ENCODE measurements at places on chromosomes 13 and 19.
A peak's percentile ranks its signal among the peaks of the same experiment; 100 is the strongest.

- peak overlapping the region; percentile 57 for H3K4me3 ChIP-seq
- H3K27ac ChIP-seq = peak overlapping the region; percentile 81
- no peaks in the 10 kb centered on the region for H3K27me3 ChIP-seq
- DNase-seq = no peak
Measured at GRCh38 chr13:51221674-51222036, 543 bp upstream of the FAM124A start.

- no peak overlapping the region for H3K27ac ChIP-seq
- no peaks in the 10 kb centered on the region for H3K27me3 ChIP-seq
- H3K4me3 ChIP-seq = no peak overlapping the region
- DNase-seq = no peak
- no peaks in the 10 kb centered on the region for H3K36me3 ChIP-seq
- H3K4me1 ChIP-seq = peaks cover 10% of the 10 kb centered on the region
Measured at GRCh38 chr13:50644081-50644871, 199.2 kb downstream of the DLEU7 start.

- H3K4me3 ChIP-seq = no peak overlapping the region
- no peaks in the 10 kb centered on the region for H3K4me1 ChIP-seq
- DNase-seq = no peak
- no peaks in the 10 kb centered on the region for H3K36me3 ChIP-seq
Measured at GRCh38 chr13:47661076-47661475, 340.0 kb downstream of the SUCLA2 start.

GRCh38 chr13:90773681-90774080 is 573.8 kb upstream of the MIR17HG start:
- H3K4me1 ChIP-seq = no peaks in the 10 kb centered on the region
- H3K27me3 ChIP-seq = no peaks in the 10 kb centered on the region
- no peak overlapping the region for H3K27ac ChIP-seq
- no peak for DNase-seq

DNA sequence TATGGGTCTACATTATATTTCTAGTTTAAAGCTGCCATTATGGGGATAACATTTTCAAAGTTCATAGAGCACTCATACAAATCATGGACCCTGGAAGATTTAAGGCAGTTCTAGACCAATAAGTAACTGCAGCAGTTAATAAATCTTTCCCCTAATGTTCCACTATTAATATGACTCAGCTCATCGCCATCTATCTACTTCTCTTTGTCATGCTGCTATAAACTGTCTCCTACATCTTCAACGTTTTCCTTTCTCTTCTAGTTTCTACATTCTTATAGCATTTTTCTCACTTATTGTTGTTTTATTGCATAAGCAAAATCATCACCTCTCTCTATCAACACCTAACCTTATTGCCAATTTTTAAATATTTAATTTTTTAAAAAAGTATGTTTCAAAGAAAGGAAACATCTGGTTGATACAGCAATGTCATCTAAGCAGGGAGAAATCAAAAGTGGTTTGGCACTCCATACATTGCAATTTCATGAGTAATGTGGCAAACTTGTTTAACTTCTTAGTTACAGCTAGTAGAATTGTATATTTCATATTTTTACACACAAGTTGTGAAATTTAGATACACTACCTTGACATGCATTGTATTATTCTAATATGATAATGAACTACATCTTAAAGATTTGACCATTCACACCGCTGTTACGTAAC is 1500.4 kb upstream of the MIR17HG start:
- H3K4me3 ChIP-seq = no peak overlapping the region
- H3K27me3 ChIP-seq = no peaks in the 10 kb centered on the region
- no peak overlapping the region for H3K27ac ChIP-seq
- no peaks in the 10 kb centered on the region for H3K4me1 ChIP-seq

- DNase-seq = no peak
- H3K27me3 ChIP-seq = no peaks in the 10 kb centered on the region
- peak overlapping the region; percentile 61 for H3K4me3 ChIP-seq
- H3K4me1 ChIP-seq = peaks cover 49% of the 10 kb centered on the region
Measured at GRCh38 chr13:21673539-21673788, 2.6 kb downstream of the FGF9 start.

DNA sequence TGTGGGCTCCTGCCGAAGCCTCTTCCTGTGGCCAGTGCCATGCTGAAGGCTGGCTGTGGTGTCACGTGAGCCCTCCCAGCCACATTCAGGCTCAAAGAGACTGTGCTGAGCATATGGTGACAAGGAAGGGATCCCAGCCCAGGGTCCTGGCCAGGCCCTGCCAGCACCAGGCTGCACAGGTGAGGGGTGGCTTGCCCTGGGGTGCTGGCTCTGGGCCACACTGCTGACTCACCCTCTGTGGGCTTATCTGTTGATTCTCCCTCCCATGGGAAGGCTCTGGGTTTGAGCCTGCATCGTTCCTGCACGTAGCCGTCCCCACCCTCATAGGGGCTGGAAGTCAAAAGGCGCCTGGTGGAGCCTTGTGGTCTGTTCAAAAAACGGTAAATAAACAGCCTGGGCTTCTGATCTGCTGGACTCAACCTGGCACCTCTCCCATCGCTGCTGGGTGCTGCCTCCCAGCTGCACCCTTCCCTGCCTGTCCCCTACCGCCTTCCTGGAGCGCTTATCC is 31.1 kb downstream of the DNM2 start:
- H3K27ac ChIP-seq = peak overlapping the region; percentile 67
- no peaks in the 10 kb centered on the region for H3K27me3 ChIP-seq
- DNase-seq = no peak
- no peaks in the 10 kb centered on the region for H3K36me3 ChIP-seq

DNA sequence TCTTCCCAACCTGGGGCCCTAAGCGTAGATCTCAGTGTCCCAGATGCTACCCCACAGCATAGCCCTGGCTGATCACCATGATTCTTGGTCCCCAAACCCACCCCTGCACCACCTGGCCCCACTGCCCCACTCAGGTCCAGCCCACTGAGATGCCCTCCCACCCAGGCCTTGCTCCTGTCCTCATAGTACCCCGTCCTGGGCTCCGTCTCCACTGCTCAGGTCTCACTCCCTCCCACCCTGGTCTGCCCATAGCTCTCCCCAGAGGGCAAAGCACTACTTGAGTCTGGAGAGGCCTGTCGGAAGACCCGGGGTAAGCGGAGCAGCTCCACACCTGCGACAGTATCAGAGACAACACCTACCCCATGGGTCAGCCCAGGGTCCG is 35.8 kb upstream of the ISYNA1 start:
- peaks cover 78% of the 10 kb centered on the region for H3K4me1 ChIP-seq
- no peak for DNase-seq
- H3K27ac ChIP-seq = peak overlapping the region; percentile 54
- no peak overlapping the region for H3K4me3 ChIP-seq
- no peaks in the 10 kb centered on the region for H3K27me3 ChIP-seq

- peak overlapping the region; percentile 72 for H3K4me3 ChIP-seq
- H3K27me3 ChIP-seq = no peaks in the 10 kb centered on the region
- peak overlapping the region; percentile 99 for H3K27ac ChIP-seq
- peaks cover 19% of the 10 kb centered on the region for H3K36me3 ChIP-seq
- peaks cover 73% of the 10 kb centered on the region for H3K4me1 ChIP-seq
Measured at GRCh38 chr19:1259876-1260748, 9.0 kb upstream of the CIRBP start.

GRCh38 chr19:56134654-56134921 is 6.5 kb upstream of the ZNF444 start:
- no peaks in the 10 kb centered on the region for H3K36me3 ChIP-seq
- H3K27ac ChIP-seq = no peak overlapping the region
- DNase-seq = no peak
- H3K27me3 ChIP-seq = no peaks in the 10 kb centered on the region

DNA sequence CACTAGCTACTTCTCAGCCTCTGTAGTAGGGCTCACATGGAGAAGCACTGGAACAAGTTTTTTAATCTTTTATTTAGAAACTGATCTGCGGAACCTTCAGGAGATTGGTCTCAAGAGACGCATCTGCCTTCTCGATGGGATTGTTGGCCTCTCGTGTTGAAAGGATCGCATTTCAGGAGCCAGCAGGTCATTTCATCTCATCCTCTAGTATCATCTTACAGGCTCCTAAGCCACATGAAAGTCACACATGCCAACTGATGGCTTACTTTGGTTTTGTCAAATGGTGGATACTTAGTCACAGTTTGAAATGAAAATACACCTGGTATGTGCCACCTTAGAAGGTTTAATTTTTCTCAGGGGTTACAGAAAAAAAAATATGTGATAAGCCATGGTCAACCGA is 1703.6 kb downstream of the EFNB2 start:
- DNase-seq = no peak
- no peaks in the 10 kb centered on the region for H3K36me3 ChIP-seq
- H3K4me1 ChIP-seq = no peaks in the 10 kb centered on the region
- H3K4me3 ChIP-seq = no peak overlapping the region
